Activated CD4-positive, alpha-beta T cell treated with anti-CD3 and anti-CD28 coated beads for 36 hours (primary cell): ENCODE measurements at places on chromosomes 7 and 10. TPM values are rescaled to one million over a fixed set of nuclear protein-coding genes. Genes with fewer than 3 reads are reported as not detected.

The STARD3NL gene
- 27.9 TPM for total RNA-seq

- no peak for DNase-seq
Measured at GRCh38 chr10:11235771-11236170, 218.1 kb downstream of the CELF2 start.

The PRSS37 gene
- total RNA-seq = not detected

The WDR37 gene
- 16.3 TPM for total RNA-seq

GRCh38 chr7:2049782-2050510 lies 182.8 kb downstream of the MAD1L1 start:
- peak; percentile 17 for DNase-seq

The FAM25A gene
- not detected for total RNA-seq
